Activated T-helper 17 cell treated with anti-CD3 and anti-CD28 coated beads, Interleukin-2, amount 50 U/mL, for 72 hours (primary cell): ENCODE measurements at places on chromosomes 3 and 15. TPM values are rescaled to one million over a fixed set of nuclear protein-coding genes. Genes with fewer than 3 reads are reported as not detected.

Gene SMCO1
- not detected for total RNA-seq

Gene LRTM1
- not detected for total RNA-seq

DNA sequence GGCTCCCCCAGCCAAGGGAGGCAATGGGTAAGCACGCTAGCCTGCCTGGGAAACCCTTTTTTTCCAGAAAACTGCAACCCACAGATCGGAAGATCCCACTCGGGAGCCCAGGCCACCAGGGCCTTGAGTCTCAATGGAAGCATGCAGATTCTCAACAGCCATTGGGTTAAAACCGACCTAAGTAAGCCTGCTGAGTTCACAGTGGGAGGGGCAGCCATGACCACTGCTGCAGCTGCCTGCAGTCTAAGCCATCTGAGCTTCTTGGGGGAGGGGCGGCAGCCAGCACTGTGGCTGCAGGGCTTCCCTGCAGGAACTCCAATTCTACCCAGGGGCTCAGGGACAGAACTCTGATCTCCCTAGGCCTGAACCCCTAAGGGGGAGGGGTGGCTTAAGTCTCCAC is 82.0 kb downstream of the DPPA2 start:
- no peak for ATAC-seq

GRCh38 chr3:172222478-172223071 is 183.2 kb downstream of the FNDC3B start:
- no peak for ATAC-seq

Gene COL8A1
- total RNA-seq = not detected

Gene TGM4
- total RNA-seq = not detected

Gene IL17RB
- total RNA-seq = 2.6 TPM

DNA sequence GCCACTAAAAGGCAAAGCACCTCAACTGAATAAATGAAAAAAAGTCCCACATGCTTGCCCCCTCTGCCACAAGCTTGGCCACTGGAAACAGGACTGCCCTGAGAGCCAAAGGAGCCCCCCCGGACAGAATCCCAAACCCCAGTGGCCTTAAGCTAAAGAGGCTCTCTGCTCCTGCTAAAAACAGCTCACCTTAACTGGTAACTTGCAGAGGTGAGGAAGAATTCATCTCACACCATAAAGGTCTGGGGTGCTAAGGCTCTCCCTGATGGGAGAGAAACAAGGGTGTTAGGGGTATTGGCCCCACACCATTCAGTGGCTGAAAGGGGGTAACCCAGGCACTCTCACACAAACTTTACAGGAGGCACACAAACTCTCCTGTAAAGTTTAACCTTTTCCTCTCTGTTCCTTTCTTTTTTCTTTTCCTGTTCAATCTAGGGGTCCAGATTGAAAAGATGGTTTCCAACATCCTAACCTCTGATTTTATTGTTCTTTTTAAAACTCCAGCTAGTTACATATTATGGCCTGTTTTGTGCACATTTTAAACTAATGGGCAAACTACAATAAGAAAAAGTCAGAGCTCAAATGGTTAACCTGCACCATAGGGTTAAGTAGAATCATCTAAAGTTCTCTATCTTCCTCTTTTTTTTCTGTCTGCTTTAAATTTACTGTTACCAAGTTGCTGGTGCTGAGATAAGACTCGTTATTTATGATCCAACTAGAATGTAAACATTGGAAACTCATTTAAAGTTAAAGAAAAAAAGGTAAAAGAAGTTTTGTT is 19.9 kb downstream of the TRANK1 start:
- no peak for ATAC-seq

Gene SKOR1
- total RNA-seq = 0.08 TPM

DNA sequence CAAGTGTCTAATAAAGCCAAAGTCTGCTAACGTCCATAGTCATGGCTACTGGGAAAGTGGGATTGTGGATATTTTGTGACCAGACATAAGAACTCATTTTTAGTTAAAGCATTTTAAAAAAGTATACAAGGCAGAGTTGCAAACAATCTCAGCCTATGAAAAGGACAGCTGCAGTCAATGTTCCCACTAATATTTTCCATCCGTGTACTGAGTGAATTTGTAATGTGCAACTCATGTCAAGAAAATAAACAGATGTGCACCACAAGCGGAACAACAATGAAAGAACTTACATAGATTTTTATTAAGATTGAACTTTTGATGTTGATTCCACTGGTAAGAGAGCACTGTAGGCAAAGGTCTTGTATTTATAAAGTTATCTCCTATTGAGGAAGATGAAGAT is 231.3 kb upstream of the SEMA6D start:
- ATAC-seq = no peak

DNA sequence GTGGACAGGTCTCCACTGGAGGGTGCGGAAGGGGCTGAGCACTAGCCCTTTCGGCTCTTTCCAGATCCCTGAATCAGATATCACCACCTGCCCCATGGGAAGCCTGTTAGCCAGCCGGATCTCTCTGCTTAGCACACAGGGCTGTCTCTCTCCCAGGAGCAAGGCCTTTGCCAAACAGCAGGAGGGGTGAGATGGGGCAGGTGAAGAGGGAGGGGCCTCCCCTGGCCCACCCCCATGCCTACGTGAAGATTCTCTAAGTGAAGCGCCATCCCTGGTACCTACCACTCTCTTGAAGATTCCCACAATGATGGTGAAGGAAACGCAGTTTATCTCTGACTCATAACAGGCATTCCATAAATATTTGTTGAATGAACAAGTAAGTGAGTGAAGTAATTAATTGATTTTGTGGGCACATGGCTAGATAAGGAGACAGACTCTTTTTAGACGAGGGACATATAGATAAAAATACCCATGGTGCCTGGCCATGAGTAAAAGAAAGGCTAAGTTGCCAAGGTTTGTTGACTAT is 19.6 kb upstream of the HCN4 start:
- ATAC-seq = no peak

DNA sequence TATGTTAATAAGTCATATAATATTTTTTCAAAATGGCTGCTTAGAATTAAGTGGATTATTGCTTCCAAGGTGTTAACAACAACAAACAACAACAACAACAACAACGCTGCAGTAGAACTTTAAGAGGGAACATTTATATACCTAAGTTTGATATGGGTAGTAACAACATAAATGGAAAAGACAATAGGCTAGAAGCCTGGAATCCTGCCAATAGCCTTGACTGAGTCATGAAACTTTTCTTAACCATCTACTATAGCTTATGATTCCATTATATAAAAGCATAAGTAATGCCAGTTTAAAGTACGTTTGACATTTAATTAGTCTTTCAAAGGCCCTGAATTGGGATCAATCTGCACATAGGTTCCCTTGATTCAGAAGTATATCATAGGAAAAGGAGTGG is 31.2 kb downstream of the SATB1 start:
- no peak for ATAC-seq

- peak; percentile 88 for ATAC-seq
Observed at GRCh38 chr15:63203451-63204090, 14.2 kb downstream of the RAB8B start.

DNA sequence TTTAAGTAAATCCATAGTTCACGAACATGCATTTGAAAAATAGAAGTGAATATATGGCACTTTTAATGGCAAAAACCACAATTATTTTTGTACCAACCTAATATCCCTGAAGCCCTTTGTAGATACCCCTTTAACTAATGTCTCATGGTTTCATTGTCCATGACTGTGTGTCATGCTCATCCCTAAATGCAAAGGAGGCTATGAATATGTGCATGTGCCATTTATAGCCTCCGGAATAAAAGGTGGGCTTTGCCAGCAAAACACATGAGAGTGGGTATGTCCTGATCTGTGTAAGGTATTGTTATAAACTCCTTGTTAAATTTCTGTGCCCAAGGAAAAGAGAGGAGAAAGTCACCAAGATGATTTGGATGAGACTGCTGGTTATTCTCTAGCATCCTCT is 20.5 kb upstream of the SOX14 start:
- ATAC-seq = no peak

- no peak for ATAC-seq
Observed at GRCh38 chr3:183541235-183541655, 14.3 kb downstream of the KLHL6 start.

Gene GLCE
- total RNA-seq = 3.8 TPM

Gene SLC25A36
- total RNA-seq = 83.9 TPM

Gene GABPB1
- 31.2 TPM for total RNA-seq

Gene SEC11A
- total RNA-seq = 116 TPM

- peak; percentile 70 for ATAC-seq
Observed at GRCh38 chr3:177597311-177598096, 400.2 kb upstream of the TBL1XR1 start.

- ATAC-seq = no peak
Observed at GRCh38 chr3:9153904-9154619, 95.4 kb downstream of the SRGAP3 start.

Gene GOLGA8T
- not detected for total RNA-seq

Gene SRPRB
- total RNA-seq = 80.6 TPM

- no peak for ATAC-seq
Observed at GRCh38 chr15:85100186-85100937, 118.7 kb downstream of the PDE8A start.

Gene GJD2
- total RNA-seq = not detected

GRCh38 chr3:86168512-86168911 is 822.4 kb downstream of the VGLL3 start:
- no peak for ATAC-seq

DNA sequence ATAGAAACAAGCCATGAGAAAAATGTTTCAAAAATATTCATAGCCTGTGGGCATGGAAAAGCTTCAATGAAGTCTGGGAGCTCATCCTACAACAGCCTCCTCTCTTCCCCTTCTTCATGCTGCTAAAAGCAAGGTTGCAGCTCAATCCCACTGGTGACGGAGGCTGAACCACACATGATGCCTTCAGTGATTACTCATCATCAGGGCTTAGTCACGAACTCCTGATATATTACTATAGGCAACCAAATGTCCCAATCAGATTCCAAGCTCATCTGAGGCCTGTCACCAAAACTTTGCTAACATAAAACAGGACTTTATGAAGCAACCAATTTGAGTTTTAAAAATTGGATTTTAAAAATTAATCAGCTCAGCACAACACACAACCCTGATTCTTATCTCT is 24.0 kb upstream of the SLC24A5 start:
- no peak for ATAC-seq

- ATAC-seq = peak; percentile 46
Observed at GRCh38 chr3:25663869-25664811, 567 bp downstream of the TOP2B start.

- ATAC-seq = peak; percentile 53
Observed at GRCh38 chr15:58758141-58758540, 8.6 kb upstream of the ADAM10 start.

DNA sequence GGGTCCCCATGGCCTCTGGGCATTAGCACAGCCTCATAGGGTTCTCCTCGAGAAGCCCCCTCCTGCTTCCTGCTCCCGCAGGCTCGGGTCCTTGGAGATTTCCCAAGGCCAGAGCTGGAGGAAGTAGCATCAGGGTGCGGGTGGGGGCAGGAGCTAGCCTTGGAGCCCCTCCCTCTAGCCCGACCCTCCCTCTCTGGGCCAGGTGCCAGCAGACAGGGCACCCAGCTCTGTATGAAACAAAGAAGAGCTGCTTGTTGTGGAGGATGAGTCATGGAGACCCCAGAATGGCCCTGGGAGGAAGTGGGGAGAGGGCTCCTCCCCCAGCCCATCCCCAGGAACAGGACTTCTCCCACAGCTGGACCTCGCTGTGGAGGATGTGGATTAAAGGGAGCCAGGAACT is 29.2 kb downstream of the EPHB3 start:
- no peak for ATAC-seq

DNA sequence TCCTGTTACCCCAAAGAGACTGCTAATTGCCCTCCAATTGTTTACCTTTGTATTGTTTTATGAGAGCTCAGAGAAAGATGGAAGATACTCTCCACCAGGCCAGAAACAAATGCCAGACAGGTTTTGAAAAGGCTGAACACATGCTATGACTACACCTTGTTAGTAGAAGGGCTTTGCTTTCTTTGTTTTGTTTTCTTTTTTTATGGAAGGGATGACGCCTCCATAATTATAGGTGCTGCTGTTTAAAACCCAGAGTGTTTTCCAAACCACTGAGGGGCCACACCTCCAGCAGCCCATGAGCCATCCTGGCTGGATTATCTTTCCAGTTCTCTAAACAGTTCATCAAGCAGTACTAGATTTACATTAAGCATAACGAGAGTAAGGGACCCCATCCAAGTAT is 5.6 kb upstream of the FOXP1 start:
- no peak for ATAC-seq

- peak; percentile 37 for ATAC-seq
Observed at GRCh38 chr15:82132742-82133141, 86.9 kb upstream of the MEX3B start.

Gene ASB14
- not detected for total RNA-seq

GRCh38 chr15:66775127-66776105 is 73.4 kb downstream of the SMAD6 start:
- no peak for ATAC-seq

GRCh38 chr3:14570089-14570488 is 29.9 kb upstream of the GRIP2 start:
- ATAC-seq = no peak

DNA sequence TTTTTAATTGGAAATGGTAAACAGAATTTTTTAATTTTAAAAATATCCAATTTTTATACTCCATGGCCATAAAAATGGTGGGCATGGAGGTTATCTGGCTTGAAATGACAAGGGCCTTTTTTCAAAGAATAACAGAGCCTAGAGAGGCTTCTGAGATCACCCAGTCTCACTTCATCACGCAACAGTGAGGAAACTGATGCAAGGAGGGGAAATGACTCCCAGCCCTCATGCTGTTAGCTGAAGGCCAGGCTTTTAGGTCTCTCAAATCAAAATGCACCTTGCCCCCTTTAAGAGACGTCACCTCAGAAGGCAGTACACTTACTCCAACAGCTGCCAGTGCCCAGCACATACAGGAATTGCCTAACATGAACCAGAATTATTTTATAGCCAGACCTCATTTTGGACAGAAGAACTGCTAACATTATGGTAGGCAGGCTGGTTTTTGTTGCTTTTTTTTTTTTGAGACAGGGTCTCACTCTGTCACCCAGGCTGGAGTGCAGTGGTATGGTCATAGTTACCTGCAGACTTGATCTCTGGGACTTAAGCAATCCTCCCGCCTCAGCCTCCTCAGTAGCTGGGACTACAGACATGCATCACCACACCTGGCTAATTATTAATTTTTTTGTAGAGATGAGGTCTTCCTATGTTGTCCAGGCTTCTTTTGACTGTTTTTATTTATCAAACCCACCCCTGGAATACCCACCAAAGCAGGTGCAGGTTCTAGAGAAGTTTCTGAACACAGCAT is 9.1 kb downstream of the RAB43 start:
- ATAC-seq = peak; percentile 49

Gene P2RY1
- total RNA-seq = 0.11 TPM

GRCh38 chr15:51198701-51199232 is 104.1 kb upstream of the TNFAIP8L3 start:
- ATAC-seq = no peak

GRCh38 chr3:11186318-11186692 is 32.0 kb downstream of the HRH1 start:
- ATAC-seq = no peak
